Right renal pelvis (tissue), 4 donors: ENCODE measurements at places on chromosomes 3 and 15.

- no peak for DNase-seq
Measured at GRCh38 chr3:171093462-171093861, 66.9 kb upstream of the SLC2A2 start.

DNA sequence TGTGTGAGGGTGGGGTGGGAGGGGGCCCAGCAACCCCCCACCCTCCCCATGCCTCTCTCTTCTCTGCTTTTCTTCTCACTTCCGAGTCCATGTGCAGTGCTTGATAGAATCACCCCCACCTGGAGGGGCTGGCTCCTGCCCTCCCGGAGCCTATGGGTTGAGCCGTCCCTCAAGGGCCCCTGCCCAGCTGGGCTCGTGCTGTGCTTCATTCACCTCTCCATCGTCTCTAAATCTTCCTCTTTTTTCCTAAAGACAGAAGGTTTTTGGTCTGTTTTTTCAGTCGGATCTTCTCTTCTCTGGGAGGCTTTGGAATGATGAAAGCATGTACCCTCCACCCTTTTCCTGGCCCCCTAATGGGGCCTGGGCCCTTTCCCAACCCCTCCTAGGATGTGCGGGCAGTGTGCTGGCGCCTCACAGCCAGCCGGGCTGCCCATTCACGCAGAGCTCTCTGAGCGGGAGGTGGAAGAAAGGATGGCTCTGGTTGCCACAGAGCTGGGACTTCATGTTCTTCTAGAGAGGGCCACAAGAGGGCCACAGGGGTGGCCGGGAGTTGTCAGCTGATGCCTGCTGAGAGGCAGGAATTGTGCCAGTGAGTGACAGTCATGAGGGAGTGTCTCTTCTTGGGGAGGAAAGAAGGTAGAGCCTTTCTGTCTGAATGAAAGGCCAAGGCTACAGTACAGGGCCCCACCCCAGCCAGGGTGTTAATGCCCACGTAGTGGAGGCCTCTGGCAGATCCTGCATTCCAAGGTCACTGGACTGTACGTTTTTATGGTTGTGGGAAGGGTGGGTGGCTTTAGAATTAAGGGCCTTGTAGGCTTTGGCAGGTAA lies 8.1 kb downstream of the FAM131A start:
- DNase-seq = no peak

DNA sequence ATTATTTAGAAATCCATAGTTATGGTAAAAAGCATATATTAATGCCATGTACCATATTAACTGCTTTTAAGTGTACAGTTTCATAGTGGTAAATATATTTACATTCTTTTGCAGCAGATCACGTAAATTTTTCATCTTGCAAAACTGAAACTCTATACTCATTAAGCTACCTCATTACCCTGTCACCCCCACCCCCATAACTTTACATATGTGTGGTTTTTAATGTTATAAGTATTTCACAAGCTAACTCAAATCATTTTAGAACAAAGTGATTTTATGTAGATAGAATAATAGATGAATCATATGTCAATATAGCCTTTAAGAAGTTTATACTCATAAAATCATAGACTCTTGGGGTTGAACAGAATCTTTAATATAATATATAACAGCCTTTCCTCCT lies 7.1 kb upstream of the TP63 start:
- no peak for DNase-seq

DNA sequence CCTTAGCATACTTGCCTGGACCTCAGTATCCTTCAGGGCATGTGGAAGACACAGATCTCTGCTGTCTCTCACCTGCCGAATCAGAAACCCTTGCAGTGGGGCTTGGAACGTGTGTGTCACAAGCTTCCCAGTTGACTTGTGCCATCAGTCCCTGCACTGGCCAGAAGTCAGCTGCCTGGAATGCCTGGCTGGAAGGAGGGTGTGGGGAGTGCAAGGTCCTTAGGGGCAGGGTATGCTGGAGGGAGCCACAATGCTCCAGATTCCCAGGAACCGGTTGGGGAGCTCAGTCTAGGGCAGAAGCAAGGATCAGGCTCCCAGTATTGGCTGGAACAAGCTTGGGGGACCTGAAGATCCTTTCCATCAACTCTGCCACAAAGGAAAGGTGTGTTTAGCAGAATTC lies 27.1 kb downstream of the SPSB4 start:
- DNase-seq = no peak

DNA sequence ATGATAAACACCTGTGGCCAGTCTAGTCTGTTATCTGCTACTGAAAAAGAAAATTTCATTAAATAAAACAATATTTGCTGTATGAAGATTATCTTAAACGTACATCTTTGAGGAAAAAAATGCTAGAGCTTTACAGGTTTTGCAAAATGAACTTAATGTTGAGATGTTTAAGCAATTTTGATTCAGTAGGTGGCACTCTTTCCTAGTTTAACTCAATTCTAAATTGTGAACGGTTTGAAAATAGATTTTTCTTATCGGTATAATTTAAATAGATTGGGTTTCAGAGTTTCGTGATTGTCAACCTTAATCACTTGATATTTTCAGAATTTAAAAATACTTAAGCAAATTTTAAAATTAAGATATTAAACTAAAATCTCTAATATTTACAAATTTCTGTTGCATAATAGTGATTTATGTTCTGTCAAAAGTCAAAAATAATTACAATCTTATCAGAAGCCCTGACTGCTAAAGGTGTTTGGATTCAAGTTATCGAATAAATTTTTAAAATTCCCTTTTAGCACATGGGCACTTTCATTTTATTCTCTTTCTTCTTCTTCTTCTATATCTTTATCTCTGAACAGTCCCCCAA lies 7.0 kb upstream of the RNF111 start:
- no peak for DNase-seq

DNA sequence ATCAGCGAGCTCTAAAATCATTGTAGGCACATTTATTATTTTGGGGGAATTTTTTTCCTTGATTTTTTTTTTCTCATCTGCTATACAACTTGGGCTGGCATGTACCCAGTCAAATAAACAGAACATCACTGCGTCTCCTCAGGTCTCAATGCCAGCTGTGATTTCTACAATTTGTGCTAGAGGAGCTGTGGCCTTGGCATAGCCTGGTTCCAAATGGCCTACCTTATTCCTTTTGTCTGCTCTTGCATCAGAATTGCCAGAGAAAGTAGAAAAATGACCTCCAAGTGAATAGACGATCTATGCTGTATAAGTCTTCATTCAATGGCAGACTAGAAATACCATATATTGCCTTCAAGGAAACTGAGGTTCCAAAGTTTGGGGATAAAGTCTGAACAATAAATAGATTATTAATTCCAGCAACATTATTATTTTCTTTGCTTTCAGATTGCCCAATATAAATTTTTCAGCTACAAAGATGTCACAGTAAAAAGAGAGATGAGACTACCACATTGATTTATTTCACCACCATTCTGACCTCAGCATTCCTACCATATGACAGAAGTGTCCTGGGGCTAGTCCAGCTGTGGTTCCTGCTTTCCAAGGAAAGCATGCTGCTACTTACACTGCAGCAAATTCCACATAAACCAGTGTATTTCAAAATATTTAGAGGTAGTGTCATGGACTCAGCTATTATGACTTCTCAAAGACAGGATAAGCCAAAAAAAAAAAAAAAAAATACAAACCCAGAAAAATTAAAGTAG lies 493.9 kb upstream of the ZNF385D start:
- DNase-seq = no peak
